Caco-2 (cell line): ENCODE measurements at places on chromosomes 5 and 9.
A peak's percentile ranks its signal among the peaks of the same experiment; 100 is the strongest.

DNA sequence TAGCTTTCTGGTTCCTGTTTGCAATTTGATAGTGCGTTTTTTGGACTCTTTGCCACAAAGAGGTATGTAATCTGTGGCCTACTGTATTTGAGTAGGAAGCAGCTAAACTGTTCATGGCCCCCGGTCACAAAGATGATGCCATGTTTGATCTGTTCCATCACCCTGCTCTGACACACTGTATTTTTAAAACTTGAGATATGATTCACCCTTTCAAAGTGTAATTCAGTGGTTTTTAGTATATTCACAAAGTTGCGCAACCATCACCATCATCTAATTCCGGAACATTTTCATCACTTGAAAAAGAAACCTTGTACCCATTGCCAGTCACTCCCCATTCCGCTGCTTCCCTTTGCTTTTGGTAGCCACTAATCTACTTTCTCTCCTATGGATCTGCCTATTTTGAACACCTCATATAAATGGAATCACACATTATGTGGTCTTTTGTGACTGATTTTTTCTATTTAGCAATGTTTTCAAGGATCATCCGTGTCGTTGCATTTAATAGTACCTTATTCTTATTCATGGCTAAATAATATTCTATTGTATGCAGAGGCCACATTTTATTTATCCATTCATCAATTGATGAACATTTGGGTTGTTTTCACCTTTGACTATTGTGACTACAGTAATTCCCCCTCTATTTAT is 141.6 kb downstream of the NR3C1 start:
- no peak for DNase-seq

- no peak for DNase-seq
Measured at GRCh38 chr5:111224561-111225345, 569 bp downstream of the CAMK4 start.

DNA sequence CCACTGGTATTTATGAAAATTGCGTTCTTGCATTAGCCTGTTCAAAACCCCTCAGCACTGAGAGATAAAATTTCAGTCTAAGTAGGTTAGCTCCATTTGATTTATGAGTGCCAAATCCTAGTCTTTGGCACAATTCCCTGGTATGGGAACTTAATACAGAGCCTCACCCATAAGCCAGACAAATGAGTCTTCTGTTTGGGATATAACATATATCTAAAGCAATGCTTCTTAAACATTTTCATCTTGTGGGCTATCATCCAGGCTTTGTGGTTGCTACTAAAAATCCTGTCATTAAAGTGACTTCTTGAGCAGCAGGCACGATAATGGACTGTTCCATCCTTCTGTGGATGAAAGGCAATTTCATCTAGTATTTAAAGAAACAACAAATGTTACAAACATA is 419.5 kb upstream of the ACTBL2 start:
- no peak for DNase-seq

GRCh38 chr9:121399883-121400607 is 30.0 kb upstream of the STOM start:
- DNase-seq, result no peak

- peak; percentile 8 for DNase-seq
Measured at GRCh38 chr9:12554636-12555035, 138.5 kb upstream of the TYRP1 start.

GRCh38 chr9:127183814-127184582 is 61.6 kb upstream of the ANGPTL2 start:
- DNase-seq, result no peak
